ENCODE measurements at places on chromosomes 5 and 9.

GRCh38 chr9:135802876-135803419 lies 101.0 kb downstream of the KCNT1 start:
- no peak for DNase-seq

DNA sequence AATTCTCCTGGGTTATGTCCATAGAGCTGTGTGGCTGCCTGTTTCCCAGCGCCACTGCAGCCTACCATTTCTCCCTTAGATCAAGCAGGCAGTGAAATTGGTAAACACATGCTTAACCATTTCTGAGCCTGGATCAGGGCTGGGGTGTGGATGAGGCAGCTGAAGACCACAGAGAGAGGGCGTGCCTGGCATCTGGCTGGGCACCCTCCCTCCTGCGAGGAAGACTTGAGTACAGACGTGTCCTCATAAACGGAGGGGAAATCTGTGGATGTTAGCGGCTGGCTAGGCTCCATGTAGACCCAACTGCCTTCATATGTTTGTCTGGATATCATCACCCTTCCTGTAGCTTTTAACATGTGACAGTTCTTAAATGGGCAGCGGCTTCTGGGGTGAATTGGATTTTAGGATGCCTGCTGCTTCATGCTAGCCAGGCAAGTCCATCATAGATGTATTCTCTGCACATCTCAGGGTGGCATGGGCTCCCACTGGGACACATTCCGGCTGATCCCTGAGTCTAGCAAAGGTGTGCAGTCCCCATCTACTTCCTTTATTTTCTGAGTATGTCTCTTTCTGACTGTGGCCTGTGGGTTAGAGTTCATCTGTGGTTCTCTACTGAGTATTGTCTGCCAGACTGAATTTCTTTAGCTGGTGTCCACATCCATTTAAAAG lies 11.0 kb downstream of the RGS3 start:
- DNase-seq: no peak

GRCh38 chr9:23322392-23322791 lies 503.6 kb downstream of the ELAVL2 start:
- no peak for DNase-seq

GRCh38 chr5:166436872-166437271 lies 1854.6 kb upstream of the WWC1 start:
- DNase-seq: no peak

DNA sequence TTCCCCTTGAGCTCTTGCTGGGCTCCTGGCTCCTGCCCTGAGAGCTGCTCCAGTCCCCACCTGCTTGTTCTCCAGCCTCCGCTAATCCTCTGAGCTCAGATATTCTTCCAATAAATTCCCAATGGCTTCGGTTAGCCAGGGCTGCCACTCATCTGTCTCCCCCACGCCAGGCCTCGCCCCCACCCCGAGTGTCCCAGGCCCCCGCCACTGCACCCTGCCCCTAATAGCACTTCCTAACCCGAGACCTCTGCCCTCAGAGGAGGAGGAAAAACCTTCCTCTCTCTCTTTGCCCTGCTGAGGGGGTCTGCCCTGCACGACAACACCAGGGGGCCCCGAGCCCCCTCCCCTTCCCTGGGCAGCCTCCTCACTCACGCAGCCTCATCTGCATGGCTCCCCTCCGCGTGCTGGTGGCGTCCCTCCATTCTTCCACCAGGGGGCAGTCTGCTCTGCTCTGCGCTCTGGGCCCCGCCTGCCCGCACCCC lies 5.4 kb upstream of the LCN15 start:
- no peak for DNase-seq

DNA sequence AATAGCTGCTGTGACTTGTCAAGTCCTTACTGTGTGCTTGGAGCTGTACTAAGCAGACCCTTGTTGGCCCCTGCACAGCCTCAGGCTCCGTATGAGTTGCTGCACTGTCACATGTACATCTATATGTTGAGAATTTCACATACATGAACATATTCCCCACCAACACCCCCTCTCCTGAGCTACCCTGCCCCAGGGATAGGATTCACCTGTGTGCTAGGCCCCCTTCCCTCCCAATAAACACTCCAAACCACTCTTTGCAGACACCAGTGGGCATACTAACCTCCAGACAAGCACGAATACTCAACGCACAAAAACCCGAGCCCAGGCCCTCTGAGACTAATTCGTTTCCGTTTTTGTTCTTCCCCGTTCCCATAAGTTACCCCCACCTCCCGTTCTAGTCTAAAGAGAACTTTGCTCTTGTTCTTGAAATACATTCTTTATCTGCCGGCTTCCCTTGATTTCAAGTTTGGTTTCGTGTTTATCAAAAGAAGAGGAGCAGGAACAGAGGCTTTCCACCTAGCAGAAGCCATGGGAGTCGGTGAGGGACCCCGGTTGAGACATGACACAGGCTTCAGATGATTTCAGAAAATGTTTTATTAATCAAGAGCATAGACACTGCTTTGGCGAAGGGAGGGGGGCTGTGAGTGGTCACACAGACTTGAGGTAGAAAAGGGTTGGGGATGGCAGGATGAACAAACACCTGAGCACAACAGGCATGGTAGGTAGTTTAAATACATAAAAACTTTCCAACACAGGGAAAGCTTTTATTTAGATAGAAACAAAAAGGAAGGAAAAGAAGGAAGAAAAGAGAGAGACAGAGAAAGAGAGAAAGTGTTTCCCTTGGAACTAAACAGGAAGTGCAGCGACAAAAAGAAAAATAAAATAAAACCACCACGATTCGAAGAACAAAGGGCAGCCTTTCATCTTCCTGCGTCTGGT lies 3.4 kb downstream of the HAND1 start:
- no peak for DNase-seq

DNA sequence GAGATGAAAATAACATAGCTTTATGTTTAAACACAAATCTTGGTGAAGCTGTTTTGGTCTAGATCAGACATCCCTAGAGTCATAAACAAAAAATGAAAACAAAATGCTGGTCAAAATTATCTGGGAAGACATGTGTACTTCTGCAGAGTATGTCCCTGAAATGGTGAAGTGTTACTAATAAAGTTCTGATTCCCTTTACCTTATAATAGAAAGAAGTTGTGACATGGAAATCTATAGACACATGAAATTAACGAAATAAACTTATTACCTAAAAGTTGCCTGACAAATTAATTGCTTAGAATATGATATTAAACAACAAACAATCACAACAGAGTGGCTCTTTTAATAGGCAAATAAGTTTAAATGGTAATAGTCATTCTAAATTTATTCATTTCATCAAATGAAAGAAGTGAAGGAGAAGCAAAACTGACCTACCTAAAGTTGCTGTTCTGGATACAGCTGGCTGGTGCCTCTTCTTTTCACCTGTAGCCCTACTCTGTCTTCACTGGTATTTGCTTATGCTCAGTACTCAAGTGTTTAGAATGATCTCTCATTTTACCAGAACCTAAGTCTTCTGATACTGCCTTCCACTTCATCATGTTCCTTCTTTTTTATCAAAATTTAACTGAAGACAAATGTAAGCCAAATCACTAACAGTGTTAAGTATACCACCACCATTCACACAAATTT lies 38.8 kb downstream of the FNIP1 start:
- DNase-seq: no peak

DNA sequence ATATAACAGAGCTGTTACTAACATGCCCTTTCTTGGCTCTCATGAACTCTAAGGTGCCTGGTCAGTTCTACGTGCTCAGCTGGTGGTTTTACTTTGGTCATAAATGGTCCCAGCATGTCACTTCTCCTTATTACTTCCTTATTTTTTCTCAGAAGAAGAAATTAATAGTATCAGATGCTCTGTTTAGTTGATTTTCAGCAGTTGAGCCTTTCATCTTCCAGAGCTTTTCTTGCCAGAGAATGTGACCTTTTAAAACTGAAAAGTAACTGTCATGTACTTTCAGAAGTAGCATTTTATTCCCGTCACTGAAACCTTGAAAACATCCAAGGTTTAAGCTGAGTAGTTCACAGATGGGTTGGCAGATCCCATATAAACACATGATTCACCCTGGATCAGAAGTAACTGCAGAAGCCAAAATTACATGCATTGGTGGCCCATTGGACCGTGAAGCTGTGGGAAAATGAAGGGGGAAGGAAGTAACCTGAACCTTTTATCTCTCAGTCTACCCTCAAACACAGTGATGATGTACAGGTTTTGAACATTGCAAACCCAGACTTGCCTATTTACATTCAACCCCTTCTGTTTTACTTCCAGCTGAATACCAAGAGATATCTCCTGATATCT lies 50.5 kb downstream of the HACD4 start:
- DNase-seq: no peak

GRCh38 chr5:94702729-94703128 lies 84.3 kb downstream of the SLF1 start:
- no peak for DNase-seq

- no peak for DNase-seq
Observed at GRCh38 chr9:22316645-22317044, 130.0 kb upstream of the DMRTA1 start.

DNA sequence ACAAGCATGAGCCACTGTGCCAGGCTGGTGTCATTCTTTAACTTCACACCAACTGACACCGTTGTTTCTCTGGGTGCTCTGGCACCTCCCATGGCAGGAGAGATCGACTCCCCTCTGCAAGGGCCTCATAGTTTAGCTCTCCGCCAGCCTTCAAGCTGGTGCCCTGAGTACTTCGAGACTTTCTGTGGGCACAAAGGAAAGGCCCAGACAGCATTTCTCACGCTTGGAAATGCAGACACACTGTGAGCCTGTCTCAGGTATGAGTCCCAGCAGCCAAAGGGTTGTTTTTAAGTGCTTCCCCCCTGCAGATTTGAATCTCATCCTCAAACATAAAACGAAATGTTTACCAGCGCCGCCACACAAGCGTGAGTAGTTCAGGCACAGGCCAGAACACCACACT lies 11.1 kb upstream of the TCF7 start:
- DNase-seq: no peak

DNA sequence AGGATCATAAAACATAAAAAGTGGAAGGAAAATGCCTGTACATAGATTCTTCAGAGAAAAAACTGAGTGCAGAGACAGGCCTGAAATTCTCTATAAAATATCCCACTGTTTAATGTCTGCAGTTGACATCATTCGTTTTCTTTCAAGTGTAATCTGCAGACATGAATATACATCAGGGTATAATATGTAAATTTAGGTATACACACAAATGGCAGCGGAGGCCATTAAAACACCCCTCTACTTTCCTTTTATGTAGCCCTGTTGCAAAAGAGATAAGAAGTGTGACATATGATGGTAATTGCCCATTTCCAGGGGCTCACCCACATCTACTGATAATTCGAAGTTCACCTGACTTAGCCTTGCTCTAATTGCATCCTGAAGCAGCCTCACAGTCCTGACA lies 164.3 kb downstream of the SLC24A2 start:
- no peak for DNase-seq

DNA sequence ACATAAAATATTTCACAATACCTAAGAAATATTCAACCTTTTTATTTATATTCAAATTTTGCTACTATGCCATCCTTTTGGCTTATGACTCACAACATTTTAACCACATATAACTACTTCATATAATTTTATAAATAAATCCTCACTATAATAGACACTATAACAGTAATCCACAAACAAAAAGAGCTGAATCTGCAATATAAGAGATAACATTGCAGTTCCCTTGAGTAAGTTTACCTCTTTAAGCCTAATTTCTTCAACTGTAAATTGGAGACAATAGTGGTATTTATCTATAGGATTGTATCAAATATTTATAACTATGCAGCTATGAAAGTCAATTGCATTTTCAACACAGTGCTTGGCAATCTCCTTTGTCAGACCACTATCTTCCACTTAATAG lies 1084.5 kb downstream of the NR2F1-AS1 start:
- no peak for DNase-seq

DNA sequence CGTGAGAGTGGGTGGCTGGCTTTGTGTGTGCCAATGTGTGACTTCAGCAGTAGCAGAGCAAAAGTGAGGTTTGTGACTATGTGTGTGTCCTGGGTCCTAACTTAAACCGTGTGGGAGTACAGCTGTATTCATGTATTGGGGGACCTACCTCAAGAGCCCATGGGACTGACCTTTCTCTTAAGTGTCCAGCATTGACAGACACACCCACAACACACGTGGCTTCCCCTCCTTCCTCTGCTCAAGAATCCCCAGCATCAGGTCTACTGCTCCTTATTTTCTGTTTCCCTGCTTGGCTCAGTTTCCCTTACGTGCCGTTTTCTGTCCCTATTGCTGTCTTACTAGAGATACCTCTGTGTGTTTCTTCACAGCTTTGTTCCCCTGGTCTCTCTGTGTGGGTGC lies 616 bp downstream of the IL11RA start:
- DNase-seq: no peak

DNA sequence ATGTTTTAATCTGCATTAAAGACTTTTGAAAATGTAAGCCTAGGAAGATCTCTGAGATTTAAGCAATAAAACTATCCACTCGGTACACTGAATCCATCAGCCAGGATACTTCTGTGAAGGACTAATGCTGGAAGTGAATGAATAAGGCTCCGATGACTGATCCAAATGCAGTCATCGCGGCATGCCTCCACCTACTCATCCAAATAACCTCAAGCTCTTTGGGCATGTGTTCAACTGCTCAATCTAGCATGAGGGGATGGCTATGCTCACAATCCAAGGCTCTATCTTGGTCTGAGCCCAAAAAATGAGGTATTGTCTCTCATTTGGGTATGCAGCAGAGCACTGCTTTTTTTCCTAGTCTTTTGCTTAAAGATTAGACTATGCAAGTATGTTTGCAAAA lies 19.2 kb downstream of the MARCHF3 start:
- no peak for DNase-seq

- DNase-seq: no peak
Observed at GRCh38 chr5:51375084-51375483, 8.2 kb upstream of the ISL1 start.

DNA sequence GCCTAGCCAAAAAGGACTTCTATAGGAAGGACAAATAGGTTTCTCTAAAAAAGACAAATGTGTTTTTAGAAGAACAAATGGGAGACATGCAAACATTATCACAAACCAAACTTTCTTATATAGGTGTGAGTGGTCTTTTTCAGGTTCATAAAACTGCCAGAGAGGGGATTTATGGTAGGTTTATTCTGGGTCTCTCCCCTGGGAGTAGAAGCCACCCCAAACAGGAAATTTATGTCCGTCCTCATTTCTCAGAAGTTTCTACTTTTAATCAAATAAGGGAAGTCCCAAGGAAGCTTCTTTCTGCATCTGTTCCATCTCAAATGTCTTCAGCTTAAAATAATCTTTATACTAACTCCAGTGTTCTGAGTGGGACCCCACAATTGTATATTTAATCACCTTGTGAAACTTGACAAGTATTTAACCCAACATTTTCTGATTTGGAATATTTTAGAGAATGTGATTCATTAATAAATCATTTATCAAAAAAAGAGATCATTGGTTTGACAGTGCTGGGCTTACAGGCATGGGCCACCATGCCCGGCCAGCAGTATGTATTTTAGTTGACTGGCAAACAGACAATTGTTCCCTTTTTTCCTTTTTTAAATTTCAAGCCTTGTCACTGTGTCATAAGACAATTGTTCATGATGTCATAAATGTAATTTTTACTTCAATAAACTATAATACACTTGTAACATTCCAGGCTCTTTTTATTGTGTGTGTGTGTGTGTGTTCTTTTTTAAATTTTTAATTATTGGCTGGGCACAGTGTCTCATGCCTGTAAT lies 44.6 kb upstream of the GLDC start:
- DNase-seq: no peak

Measured in progenitor cell of endocrine pancreas (in vitro differentiated cells).